ENCODE measurements at places on chromosomes 4 and X.

GRCh38 chrX:19695884-19696283, 180.6 kb upstream of the MAP3K15 start:
- no peak for DNase-seq

DNA sequence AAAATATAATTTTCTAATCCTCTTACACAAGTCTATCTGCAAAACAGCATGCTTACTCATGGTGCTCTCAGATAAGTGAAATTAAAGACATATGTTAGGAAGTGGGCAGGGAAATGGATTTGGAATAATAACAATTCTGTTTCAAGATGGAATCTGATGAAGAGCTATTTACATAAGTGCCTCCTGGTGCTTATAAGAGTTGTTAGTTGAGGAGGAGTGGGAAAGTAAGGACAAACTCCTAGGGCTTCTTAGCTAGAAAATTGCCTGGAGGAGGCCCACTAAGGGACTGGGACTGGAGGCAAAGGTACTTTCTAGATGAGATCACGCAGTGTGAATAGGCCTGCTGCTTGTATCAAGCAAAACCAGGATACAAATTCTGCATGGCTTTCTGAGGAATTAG, 939.8 kb downstream of the GLUD2 start:
- DNase-seq: no peak

- peak; percentile 2 for DNase-seq
These were observed 91.5 kb downstream of the HTR2C start for GRCh38 chrX:114675365-114675764.

DNA sequence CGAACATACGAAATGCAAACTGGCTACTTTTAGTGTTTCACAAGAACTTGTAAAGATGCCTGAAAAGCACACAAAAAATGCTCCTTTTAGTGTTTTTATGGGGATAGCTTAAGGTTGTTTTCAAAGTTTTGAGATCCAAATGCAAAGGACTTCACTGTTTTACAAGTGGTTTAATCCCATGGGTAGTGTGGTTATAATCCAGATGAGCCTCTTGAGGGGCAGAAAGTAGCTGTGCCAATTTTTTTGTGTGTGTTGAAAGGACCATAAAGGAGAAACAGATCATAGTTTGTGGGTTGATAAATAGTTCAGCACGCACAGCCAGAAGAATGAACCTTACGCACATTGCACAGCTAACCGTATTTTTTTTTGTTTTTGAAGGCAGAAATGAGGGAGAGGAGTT, 126.9 kb upstream of the GIMD1 start:
- no peak for DNase-seq

DNA sequence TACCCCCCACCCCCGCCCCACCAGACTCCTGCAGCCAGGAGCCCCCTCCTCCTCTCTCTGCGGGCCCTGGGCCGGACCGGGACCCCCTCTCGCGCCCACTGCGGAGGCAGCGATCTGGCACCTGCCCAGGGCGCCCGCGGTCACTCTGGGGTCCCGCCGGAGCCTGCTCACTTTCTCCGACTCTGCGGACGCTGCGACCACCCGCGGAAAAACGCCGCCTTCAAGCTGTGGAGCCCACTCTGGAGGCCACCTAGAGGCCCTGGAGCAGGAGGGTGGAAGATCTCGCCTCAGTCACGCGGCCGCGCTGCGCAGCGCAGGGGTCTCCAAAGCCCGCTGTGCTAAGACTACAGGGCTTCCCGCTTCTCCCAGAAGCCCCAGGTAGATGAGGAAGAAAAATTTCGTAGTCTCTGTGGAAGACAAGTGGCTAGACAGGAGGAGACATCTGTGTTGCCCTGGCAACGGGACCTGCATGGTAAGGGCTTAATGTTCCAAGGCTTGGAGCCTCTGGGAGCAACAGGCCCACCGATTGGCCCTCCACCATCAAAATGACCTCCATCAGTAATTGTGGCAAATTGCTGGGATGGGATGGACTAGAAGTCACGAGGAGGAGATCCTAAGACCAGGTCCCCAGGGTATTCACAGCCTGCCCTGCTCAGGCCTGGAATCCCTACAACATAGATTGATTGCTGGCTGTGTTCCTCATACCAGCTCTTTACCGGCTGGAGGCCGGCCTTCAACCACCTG, at the start of gene PNMA6F:
TSS of gene PNMA6F (minus strand) at position 387 of the 744 bp plus-strand sequence. CDS start 1,093 bp downstream, outside the sequence.
- DNase-seq: no peak

DNA sequence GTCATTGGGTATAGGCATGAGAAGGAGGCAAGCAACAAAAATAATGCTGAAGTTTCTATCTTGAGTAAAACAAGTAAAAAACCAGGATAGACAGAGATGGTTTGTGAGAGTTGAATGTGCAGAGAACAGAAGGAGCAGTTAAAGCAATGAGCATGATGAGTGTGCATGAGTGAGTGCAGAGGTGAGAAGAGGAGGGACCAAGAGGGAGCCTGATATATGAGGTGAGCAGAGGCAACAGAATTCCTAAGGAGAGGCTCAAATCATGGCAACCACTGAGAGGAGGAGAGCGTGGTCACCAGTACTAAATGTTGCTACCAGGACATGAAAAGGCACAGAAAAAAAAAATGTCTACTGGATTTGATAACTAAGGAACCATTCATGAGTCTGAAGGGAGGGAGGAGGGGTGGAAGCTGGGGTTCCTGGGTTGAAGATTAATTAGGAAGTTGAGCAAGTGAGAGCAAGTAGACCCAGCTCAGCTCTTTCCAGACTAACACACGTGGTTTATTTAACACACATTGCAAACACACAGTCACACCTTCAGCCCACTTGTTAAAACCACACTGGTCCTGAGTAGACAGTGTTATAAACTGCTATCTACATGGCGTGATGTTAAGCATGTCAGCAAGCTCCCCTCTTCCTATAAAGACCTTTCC, 69.0 kb upstream of the IQCM start:
- no peak for DNase-seq

DNA sequence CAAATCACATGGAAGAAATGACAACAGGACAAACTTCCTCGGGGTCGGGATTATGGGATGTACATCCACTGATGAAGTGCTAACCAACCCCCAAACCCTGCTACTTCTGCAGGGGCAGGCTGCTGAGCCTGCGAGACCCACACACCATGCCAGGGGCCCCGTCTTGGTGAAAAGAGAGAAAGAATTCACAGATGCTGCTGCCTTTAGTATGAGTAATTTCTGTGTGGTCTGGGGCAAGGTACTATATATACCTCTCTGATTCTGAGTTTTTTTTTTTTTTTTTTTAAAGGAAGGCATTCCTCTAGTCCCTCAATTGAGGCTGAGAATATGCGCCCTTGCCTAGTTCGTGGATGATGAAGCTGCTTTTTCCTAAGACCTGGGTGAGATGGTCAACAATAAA, 24.8 kb downstream of the PDHA1 start:
- no peak for DNase-seq

DNA sequence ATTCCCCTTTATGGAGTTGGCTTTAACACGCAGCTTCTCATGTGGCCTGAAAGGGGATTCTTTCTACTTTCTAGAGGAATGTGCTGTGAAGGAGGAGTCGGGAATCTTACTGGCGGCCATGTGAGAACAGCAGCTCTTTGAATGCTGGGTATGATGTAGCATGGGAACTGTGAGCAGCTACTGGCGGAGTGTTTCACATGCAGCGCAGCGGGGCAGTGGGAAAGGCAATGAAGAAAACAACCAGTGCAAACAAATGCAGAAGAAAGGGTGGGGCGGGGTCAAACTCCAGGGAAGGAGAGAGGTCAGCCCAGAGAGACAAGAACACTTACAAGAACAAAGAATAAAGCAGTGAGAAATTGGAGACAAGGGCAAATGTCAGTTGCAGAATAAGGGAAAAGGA, 363.8 kb upstream of the FTHL17 start:
- DNase-seq: no peak

GRCh38 chrX:131595120-131595519, 51.2 kb downstream of the OR13H1 start:
- DNase-seq: no peak

DNA sequence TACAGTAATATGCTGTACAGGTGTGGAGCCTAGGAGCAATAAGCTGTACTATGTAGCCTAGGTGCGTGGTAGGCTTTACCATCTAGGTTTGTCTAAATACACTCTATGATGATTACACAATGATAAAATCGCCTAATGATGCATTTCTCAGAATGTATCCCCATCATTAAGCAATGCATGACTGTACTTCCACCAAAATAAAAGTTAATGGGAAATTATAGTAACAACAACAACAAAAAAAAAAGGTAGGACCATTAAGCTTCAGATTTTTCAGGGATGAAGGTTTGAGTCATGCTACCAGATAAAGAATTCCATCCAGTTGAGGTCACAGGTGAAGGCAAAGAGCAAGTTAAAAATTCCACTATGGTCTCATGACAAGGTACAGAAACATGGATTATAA, 68.2 kb downstream of the MAGEA10 start:
- DNase-seq: no peak

DNA sequence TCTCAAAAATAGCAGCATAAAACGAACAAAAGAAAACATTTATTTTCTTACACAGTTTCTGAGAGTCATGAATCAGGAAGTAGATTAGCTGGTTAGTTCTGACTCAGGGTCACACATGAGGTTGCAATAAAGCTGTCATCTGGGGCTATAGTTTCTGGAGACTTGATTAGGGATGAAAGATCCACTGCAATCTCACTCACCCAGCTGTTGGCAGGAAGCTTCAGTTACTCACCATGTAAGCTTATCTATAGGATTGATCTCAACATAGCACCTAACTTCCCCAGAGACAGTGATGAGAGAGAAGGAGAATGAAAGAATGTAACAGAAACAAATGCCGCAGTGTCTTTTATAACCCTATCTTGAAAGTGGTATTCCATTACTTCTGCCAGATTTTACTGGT, 435.5 kb downstream of the GABRG1 start:
- DNase-seq: no peak

DNA sequence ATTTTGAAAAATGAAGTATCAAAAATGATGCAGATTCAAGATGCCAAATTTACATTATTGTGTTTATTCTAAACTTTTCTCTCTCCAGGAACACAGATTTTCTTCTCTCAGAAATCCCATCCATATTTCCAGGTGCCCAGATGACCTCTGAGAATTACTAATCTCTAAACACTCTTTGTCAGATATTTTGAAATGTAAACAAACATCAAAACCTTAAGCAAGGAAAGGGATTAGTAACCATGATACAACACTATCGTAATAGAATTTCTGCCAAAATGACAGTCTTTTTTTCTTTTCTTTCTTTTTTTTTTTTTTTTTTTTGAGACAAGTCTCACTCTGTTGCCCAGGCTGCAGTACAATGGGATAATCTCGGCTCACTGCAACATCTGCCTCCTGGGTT, 76.7 kb downstream of the PDS5A start:
- DNase-seq: no peak

DNA sequence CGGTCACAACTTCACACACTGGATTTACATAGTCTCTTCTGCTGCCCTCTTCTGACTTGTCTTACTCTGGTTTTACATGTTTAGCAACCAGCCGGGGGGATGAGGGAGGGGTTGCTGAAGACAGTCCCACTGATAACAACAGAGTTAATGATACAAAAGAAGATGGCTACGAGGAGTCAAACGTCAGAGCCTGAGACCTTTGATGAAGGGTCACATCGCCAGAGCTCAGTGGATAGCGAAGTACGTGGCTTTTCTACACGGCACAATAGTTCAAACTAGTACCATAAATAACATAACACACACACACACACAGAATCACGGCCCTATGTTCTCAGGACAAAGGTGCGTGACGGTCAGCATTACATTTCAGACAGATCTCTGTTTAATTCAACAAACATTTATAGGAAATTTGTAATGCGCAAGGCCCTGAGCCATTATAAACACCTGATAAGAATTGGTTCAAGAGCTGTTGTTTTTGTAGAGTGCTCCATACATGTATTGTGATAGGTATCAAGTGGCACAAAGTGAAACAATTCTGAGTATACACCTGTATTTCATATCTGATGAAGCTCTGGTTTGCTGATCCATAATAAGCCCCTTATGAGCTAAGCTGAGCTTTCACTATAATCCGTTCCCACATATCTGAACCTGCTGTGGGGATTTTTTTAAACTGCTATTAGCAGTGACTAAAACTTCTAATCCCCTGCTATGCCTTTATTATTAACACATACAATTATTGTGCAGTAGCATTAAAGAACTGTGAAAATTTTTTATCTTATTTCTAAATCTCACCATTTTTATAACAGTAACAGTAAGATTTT, 100.0 kb downstream of the NR3C2 start:
- DNase-seq: no peak

DNA sequence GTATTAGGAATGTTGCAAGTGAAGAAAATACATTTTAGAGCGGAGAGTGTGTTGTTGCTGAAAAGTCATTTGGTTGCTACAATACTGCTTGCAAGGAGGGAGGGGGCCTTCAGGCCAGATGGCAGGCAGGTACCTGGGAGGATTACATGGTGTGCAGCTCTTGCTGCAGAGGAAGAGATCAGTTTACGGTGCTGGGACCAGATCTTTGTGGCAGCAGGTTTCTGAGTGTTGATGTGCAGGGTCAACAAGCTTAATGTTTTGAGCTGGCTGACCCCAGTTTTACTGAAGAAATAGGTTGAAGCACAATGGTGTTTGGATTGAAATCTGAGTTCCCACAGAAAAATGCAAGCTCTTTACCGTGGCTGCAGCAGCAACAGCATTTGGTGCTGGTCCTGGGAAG, 96.4 kb upstream of the DDIT4L start:
- no peak for DNase-seq

DNA sequence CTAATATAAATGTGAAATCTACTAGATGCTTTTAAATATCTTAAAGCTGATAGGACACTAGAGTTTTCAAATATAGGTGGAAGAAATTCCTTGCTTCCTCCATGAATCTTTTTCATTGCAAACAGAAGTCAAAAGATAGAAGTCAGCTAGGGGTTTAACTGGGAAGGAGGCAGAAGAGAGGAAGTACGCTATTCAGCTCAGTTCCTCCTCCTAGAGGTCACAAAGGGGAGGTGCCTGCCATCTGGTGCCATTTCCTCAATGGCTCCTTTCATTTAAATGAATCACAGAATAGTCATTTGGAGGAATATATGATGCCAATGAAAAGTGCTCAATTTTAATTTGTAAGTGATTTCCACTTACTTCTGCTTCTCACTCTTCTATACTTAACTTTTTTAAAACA, 8.5 kb downstream of the COL25A1 start:
- DNase-seq: no peak

- no peak for DNase-seq
These were observed 6.4 kb upstream of the HERC3 start for GRCh38 chr4:88585917-88586316.

DNA sequence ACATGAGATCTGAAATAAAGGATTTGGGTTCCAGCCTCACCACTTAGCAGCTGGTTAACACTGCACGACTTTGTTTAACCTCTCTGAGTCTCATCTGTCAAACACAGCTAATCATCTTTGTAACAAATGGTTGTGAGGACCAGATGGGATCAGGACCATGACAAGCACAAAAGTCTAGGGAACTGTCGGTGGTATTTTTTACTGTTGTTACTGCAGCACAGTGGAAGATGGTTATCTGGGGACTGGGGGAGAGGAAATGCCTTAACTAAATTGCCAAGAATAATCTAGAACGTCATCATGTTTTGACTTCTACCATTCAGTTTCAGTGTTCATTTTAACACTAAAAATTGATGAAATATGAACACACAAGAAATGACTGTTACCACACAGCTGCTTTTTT, 99.5 kb downstream of the ADGRA3 start:
- no peak for DNase-seq

- DNase-seq: no peak
These were observed 33.3 kb upstream of the DSPP start for GRCh38 chr4:87574996-87575395.
